ENCODE measurements at places on chromosomes 4 and X.
A peak's percentile ranks its signal among the peaks of the same experiment; 100 is the strongest.

- no peak for DNase-seq
Observed at GRCh38 chr4:70269674-70270073, 27.3 kb downstream of the CSN3 start.

DNA sequence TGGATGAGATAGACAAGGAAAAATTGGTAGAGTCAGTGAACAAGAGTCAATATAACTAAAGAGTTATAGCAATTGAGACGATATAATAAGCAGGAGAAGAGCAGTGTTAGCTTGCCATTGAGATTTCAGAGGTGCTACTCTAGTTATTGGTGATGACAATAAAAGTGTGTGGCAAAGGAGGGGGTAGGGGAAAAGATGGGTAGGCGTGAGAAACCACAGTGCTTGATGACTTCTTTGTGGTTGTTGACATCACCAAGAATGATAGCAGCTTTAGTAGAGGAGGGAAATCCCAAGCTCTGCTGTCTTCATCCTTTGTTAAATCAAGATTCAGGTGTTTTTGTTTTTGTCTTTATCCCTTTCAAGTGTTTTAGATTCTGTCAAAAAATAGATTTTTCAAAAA is 179.9 kb upstream of the PPP3CA start:
- DNase-seq = peak; percentile 10

DNA sequence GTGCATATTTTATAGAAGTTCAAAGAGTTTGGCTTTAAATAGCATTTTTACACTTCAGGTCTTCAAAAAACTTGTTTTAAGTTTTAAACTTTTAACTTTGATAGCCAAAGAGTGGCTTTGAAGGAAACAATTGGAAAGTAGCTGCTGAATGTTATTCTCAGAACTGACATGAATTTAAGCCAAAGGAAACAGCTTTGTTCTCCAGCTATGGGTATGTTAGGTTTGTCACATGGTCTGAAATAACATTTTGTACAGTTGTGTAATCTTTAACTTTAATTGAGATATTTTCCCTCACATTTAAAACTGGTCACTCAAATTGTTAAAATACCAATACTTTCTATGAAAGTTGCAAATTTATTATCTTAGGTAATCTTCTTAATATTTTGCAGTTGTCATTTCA is 564.7 kb downstream of the IL15 start:
- no peak for DNase-seq

GRCh38 chrX:10483191-10483831 is 137.1 kb downstream of the MID1 start:
- DNase-seq = no peak

DNA sequence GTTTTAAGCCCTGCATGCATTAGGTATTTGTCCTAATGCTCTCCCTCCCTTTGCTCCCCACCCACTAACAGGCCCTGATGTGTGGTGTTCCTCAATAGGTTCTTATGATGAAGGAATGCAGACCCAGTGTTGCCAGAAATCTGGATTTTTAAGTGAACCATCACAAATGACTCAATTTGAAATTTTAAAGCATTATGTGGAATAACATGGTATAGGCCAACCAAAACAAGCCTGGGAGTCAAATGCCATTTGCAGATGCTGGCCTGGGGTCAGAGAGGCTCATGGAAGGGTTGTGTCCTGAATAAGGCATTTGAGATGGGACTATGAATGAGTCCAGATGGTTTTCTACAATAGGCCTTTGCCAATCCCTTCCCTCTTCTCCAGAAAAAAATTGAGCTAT is 179.6 kb downstream of the SHROOM3 start:
- DNase-seq = no peak

DNA sequence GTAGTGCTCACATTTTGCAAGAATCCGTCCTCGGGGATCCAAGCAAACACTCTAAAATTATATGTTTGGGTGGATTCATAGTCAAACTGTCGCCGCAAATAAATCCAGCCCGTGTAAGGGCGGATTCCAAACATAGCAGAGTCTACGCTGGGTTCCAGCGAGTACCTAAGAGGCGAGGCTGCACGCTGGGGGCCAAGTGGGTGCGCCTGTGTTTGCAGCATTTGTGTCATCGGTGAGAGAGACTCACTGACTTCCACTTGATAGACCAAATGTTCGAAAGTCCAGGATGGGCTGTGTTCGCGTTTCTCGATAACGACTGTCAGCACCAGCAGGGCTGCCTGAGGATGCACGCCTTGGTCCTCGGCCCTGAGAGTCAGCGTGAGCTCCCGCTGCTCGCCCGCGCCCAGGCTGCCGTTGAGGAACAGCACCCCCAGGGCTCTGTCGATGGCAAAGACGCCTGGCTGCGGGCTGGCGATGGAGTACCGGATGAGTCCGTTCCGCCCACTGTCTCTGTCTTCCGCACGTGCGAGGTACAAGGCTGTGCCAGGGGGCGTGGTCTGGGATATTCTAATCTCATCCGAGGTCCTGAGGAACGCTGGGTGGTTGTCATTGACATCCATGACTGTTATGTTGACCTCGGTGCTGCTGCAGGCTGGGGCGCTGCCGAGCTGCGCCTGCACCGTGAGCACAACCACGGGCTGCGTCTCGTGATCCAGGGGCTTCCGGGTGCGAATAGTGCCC is 158.7 kb downstream of the DCHS2 start:
- no peak for DNase-seq

GRCh38 chr4:15702941-15703403 is at the start of gene BST1:
Gene BST1 (plus strand): TSS chr4:15703065. CDS start chr4:15703145, 80 bp downstream.
- DNase-seq = no peak

- DNase-seq = no peak
Observed at GRCh38 chrX:134235236-134235635, 1.7 kb upstream of the CCDC160 start.

GRCh38 chrX:13254076-13254785 is 65.6 kb downstream of the ATXN3L start:
- no peak for DNase-seq

DNA sequence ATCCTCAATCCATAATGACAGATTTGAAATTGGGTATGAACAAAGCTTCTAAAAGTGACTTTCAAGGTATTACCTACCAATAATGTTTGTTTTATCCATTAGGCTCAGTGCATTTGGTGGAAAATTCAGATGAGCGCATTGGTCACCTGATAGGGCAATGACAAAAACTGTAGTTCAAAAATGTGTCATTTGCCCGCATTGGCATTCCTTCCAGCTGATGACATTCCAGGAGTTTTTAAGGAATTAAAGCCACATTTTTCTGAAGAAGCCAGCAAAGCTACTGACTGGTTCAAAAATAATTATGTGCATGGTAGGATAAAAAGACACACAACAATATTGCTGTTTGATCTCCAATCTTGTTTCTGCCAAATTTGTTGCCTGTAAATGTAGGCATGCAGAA is 473.4 kb upstream of the CPEB2 start:
- no peak for DNase-seq

DNA sequence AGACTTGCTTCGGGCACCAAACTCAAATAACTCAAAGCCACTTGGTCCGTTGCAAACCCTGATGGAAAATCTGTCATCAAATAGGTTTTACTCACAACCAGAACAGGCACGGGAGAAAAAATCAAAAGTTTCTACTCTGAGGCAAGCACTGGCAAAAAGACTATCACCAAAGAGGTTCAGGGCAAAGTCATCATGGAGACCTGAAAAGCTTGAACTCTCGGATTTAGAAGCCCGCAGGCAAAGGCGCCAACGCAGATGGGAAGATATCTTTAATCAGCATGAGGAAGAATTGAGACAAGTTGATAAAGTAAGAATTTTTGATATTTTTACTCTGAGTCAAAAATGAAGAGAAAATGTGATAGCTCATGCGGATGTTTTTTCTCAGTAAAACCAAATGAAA is 87.2 kb downstream of the NRK start:
- no peak for DNase-seq

DNA sequence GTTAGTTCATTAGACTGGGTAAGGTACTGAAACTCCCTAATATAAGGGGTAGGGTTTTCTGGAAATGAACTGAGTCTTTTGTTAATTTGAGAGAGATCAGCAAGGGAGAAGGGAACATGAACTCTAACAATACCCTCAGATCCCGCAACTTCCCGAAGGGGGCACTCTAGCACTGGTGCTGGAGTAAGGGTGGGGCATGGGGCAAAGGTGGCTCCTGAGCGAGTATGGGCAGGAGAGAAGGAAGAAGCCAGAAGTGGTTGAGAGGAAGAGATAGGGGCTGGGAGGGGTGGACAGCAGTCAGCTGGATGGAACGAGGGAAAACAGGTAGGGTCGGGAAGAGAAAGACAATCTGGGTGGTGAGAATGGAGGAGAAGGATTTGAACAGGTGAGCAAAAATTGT is 183.2 kb upstream of the MAGEE2 start:
- no peak for DNase-seq

DNA sequence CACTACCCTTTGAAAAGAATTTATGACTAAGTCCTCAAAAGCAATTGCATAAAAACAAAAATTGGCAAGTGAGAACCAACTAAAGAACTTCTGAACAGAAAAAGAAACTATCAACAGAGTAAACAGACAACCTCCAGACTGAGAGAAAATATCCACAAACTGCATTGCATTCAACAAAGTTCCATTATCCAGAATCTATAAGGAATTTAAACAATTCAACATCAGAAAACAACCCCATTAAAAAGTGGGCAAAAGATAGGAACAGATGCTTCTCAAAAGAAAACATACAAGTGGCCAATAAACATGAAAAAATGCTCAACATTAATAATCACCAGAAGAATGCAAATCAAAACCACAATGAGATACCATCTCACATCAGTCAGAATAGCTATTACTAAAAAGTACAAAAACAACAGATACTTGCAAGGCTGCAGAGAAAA is 130.2 kb downstream of the GASK1B start:
- DNase-seq = no peak

DNA sequence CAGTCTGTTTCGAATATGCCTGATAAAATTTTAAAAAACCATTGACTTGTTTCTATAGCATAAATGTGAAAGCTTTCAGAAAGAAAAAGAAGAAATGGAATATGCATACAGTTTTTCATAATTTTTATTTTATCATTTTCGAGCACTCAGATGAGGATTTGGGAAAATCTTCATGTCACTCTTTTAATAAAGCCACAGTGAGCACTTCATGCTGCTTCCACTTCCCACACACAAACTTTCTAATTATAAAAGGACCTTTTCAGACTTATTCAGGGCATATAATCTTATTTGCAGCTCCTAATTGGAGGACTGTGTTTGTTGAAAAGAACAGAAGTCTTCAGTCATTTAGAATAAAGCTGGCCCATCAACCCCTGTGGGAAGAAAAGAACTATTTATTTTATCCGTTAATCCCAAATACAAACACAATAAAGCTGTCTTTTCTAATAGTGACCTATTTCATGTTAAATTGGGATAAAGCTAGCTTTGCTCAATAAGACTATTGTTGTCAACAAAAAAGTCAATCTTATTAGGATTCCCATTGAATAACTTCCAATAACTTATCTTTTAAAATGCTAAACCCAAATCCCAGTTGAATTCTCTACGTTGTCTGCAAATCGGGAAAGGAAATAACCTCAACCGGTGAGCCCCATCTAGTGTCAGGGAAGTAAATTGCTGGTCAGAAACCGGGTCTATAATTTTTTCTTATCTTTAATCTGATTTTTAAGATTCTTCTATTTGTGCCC is 211.5 kb downstream of the PDGFRA start:
- DNase-seq = no peak

DNA sequence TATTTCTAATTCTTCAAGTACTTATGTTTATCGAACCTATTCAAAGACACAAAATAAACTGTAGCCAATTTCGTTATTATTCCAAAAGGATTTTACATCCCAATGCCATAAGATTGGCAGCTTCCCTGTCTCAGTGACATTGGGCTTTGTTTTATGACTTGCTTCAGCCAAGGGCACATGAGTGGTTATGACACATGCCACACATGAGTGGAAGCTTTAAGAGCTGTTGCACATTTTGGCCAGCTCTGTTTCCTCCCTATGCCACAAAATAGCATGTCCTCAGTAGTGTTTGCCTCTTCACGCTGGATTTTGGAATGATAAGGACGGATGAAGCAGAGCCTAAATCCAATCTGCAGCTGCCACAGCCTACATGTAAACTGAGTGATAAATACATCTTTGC is 21.9 kb downstream of the SEC24D start:
- DNase-seq = no peak

- DNase-seq = no peak
Observed at GRCh38 chr4:14802596-14802995, 199.7 kb upstream of the CPEB2 start.

DNA sequence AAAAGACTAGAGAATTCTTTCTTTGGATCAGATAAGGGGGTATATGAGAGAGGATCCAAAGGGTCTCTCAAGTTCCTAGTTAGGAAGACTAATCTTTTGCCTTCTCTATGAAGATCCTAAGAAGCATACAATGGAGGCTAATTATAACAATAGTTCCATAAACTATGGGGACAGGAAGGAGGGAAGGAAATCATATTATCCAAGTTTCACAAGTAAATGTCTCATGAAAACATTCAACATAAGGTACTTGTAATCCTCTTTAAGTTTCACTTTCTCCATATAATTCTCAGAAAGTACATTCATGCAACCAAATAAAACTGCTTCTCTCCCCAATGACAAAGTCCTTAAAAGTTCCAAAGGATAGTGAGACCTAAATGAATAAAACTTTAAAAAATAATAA is 27.1 kb downstream of the STX18 start:
- no peak for DNase-seq

GRCh38 chr4:13470379-13470778 is 13.8 kb downstream of the RAB28 start:
- DNase-seq = no peak

- no peak for DNase-seq
Observed at GRCh38 chr4:56400560-56400959, 13.3 kb upstream of the AASDH start.

- DNase-seq = no peak
Observed at GRCh38 chrX:124325732-124326131, 6.7 kb upstream of the TEX13D start.

DNA sequence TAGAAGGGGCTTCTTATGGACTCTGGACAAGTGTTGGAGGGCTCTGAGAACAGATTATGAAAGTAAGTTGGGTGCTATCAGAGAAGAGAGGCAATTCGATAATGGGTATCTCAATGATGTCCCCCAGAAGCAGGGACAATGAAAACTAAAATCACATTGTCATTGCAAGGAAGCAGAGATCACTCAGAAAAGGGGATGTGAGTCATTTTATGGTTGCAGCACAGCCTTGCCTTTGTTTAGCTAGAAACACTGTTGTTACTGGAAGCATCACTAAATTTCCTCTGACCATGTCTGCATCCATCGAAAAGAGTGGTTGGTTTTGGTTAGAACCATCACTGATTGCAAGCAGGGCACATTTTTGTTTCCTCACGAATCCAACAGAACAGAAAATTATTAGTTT is 246.8 kb upstream of the NWD2 start:
- no peak for DNase-seq
